ENCODE measurements at places on chromosomes 1 and 21.

- DNase-seq = no peak
Measured at GRCh38 chr1:109768335-109768650, 4.6 kb upstream of the EPS8L3 start.

DNA sequence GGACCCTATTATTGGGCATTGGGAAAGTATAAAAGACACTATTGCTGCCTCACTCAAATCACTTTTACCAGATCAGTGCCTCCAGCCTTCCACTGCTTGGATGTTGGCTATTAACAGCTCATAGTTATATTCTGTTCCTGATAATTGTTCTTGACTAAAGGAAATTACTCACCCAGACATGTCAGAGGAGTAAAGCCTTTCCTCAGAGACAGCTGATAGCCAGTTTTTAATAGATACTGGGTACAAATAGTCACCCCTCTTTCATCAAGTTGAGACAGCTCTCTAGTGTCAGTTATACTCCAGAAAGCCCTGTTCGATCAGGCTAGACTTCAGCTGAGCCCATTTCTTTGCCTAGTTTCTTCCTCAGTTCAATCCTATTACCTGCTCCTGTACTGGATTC lies 876.1 kb upstream of the B3GALT2 start:
- DNase-seq = no peak

DNA sequence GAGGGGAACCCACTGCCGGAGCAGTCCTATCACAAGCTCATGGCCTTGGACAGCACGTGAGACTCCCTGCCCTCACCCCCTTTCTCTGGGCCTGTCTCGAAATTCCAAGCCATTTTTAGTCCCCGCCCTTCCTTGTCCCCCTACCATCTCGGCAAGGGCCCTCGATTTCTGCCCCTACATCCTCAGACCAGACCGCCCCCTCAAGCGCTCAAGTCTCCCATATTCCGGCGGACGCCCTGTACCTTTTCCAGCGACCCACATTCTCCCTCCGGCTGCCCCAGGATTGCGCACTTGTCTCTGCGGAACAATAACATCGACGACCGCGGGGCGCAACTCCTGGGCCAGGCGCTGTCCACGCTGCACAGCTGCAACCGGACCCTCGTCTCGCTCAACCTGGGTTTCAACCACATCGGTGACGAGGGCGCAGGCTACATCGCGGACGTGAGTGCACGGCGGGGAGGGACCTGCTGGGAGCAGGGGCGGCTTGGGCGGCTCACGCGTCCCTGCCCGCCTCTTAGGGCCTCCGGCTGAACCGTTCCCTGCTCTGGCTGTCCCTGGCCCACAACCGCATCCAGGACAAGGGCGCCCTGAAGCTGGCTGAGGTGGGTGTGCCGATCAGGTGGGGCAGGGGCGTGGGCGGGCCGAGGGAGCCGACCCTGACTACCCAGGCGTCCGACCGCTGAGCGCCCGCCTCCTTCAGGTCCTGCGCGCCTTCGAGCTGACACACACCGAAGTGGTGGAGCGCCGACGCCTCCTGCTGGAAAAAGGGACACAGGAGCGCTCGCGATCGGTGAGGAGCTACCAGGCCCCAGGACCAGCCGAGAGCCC lies 7.0 kb downstream of the LRRC71 start:
- DNase-seq = peak; percentile 31

DNA sequence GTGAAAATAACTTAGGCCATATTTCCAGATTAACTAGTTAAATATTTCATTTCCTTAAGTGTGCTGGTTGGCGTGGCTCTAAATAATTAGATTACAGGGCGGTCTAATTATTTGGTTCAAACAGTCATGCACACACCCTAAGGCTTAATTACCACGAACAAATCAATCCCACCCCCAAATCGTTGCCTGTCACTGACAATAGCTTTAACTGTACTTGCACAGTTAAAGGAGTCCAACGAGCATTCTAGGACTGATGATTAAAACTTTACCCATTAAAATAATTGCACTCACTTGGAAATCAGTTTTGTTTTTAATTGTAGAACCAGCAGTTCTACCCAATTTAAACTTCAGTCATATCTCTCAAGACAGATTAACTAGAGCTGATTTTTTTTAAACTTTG lies 1.5 kb upstream of the POU2F1 start:
- no peak for DNase-seq

DNA sequence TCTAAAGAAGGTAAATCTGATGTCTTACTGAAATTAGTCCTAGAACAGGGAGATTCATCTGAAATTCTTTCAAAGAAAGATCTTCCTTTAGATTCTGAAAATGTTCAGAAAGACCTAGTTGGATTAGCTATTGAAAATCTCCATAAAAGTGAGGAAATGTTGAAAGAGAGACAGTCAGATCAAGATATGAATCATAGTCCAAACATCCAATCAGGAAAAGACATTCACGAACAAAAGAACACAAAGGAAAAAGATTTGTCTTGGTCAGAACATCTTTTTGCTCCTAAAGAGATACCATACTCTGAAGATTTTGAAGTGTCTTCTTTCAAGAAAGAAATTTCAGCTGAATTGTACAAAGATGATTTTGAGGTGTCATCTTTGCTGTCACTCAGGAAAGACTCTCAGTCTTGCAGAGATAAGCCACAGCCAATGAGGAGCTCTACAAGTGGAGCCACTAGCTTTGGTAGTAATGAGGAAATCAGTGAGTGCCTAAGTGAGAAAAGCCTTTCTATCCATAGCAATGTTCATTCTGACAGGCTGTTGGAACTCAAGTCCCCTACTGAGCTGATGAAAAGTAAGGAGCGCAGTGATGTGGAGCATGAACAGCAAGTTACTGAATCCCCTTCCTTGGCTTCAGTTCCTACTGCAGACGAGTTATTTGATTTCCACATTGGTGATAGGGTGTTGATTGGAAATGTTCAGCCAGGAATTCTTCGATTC lies 61.6 kb upstream of the QSOX1 start:
- no peak for DNase-seq

GRCh38 chr1:23083714-23084480 lies 64.6 kb downstream of the KDM1A start:
- no peak for DNase-seq

DNA sequence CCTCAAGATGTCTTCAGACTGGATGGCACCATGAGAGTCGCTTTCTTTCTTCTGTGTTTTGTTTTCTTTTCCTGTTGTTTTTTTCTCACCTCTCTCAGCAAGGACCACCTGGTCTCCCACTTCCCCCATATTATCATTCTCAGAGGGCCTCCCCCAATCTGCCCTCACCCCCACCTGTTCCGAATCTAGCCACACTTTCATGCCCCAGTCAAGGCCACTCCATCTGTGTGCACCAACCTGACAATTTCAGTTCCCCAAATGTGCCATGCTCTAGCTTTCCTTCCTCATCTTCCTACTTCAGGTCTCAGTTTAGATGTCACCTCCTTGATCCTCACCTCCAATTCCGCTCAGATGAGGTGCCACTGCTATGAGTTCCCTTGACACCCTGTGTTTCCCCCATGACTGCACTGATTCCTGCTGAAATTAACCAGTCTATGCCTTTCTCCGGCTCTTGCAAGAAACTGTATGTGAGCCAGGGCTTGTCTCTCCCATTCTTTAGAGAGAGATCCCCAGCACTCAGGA lies 146.2 kb downstream of the PLPP3 start:
- DNase-seq = no peak

DNA sequence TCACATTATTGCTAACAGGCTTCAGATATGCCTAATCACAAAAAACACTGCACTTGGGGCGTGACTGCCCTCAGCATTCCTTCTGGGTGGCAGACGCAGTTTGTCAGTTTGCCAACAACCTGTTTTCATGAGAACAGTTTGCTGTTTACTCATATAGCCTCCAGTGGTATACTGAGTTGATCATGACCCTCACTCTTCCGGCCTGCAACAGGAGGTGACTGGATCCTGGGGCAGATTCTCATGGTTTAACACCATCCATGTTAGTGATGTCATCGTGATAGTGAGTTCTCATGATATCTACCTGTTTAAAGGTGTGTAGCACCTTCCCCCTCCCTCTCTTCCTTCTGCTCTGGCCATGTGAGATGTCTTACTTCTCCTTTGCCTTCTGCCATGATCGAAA lies 555.2 kb downstream of the PLPP3 start:
- DNase-seq = no peak

- no peak for DNase-seq
Measured at GRCh38 chr21:38538353-38538752, 40.1 kb upstream of the ERG start.

DNA sequence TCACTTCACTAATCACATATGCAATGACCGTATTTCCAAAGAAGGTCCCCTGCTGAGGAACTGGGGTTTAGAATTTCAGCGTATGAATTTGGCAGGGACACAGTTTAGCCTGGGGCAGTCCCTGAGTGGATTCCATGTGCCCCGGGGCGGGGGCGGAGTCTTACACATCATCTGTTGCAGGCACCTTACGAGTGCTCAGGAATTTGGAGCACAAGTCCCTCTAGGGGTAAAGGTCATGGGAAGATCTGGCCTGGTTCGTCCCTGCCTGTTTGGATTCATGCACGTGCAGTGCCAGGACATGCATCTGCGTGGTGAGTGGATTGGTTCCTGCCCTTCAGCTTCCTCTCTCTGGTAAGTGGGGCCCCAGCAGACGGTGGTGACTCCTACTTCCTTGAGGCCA lies 208.3 kb upstream of the C1orf174 start:
- no peak for DNase-seq

GRCh38 chr1:216742625-216743024 lies 19.4 kb upstream of the ESRRG start:
- DNase-seq = no peak

GRCh38 chr1:212161231-212161781 lies 123.9 kb upstream of the PPP2R5A start:
- DNase-seq = no peak

- DNase-seq = no peak
Measured at GRCh38 chr1:67997746-67998145, 52.7 kb downstream of the DIRAS3 start.

DNA sequence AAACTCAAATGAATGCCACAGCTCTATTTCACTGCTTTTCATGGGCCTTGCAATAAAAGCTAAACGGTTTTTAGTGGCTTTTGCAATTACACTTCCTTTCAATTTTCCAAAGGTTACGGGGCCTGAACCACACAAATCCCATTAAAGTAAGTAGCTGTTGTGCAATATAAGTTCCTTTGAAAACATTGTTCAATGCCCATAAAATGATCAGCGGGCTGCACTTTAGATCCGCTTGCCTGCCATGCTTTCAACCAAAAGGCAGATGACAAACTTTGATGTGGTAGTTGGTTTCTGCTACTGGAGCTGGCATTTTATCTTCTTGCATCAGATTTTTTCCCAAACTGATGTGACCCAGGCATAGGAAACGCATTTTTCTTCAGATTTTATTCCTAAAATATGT lies 50.2 kb downstream of the PRRX1 start:
- DNase-seq = no peak

GRCh38 chr1:168287237-168287664 lies 6.6 kb downstream of the TBX19 start:
- no peak for DNase-seq

GRCh38 chr1:117067533-117068370 lies 7.6 kb downstream of the TTF2 start:
- no peak for DNase-seq

GRCh38 chr1:192654591-192655251 lies 18.8 kb downstream of the RGS13 start:
- no peak for DNase-seq

DNA sequence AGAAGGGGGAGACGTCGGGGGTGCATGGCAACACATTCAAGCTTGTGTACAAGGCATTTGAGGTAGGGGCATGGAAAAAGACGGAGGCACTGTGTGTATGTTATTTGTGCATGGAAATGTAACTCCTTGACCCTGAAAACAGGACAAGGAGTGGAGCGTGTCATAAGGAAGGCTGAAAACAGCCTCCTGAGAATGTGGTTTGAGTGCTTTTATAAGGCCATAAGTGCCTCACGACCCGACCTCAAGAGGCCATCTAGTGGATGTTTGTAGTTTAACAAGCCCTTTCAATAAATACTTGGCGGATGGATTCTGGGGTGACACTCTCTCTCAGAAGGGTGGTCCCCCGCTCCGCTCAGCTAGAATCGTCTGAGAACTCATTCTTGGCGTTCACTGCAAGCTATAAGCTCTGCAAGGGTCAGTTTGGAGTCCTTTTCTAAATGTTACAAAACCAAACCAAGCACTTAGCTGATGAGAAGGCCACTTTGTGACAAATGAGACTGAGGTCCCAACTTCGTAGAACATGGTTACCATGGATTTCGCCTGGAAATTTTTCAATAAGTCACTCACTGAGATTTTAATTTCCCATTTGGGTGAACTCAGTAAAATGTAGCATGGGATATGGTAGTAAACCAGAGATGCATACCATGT lies 38.8 kb upstream of the CLCA4 start:
- no peak for DNase-seq

GRCh38 chr1:93960641-93961147 lies 51.5 kb upstream of the GCLM start:
- no peak for DNase-seq

GRCh38 chr1:30606166-30606565 lies 117.2 kb downstream of the MATN1 start:
- DNase-seq = no peak

DNA sequence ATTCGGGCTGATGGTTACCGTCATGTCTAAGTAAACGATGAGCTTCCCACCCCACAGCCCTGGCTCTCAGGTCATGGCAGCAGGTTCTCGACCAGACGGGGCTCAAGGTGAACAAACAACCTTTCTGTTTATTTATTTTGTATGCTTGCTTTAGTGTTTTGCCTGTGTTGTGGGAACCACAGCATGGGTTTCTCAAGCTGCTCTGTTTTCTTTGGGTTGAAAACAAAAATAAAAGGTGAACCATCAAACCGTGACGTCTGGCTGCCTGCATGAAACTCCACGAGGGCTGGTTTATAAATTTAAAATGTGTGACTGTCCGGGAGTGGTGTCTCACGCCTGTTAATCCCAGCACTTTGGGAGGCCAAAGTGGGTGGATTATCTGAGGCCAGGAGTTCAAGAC lies 28.0 kb downstream of the TMEM51 start:
- no peak for DNase-seq

DNA sequence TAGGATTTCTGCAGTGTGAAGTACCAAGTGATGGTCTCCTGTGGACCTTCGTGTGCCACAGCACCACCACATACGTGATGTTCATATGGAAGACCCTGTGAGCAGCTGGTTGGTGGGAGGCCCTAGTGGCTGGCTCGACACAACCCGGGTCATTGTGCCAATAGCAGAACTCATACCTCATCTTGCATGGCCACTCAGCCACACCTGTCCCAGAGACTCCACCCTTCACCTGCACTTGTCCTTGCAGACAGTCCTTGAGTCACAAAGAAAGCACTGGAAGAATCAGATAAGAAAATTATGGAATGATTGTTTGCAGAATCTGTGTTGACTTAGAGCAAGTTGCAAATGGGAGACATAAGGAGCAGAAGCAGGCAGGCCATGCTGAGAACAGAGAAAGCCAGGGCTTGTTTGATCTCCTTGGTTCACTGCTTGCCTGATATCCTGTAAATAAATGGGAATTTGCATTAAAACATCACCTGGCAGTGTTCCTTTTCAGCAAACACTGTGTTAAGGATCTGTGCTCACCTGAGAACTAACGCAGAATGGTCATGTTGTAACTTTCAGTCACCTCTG lies 307.7 kb downstream of the SIPA1L2 start:
- DNase-seq = no peak

All from stimulated activated CD8-positive, alpha-beta memory T cell treated with anti-CD3 and anti-CD28 coated beads, Interleukin-15, amount 100 ng/mL, for 24 hours (primary cell).